ENCODE measurements at places on chromosomes 12 and 14. TPM values are rescaled to one million over a fixed set of nuclear protein-coding genes. Genes with fewer than 3 reads are reported as not detected.

DNA sequence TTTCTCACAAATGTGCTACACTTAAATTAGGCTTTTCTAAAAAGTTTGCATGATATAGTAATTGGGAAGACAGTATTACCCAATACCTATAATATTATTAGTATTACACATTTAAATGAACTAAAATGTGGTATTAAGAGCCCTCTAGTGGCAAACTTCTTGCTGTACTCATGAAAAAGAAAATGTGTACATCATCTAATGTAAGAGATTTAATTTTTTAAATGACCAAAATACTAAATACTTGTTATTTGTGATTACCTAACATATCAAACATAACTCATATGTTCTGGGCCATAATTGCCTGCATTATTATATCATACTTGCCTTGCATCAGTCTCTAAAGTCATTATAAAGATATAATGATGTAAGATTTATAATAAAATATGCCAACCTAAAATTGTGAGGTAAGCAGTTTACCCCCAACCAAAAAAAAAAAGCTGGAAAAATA is 64.2 kb downstream of the DNAI7 start:
- DNase-seq: peak; percentile 64
- no peaks in the 10 kb centered on the region for H3K4me1 ChIP-seq
- no peaks in the 10 kb centered on the region for H3K36me3 ChIP-seq
- H3K27ac ChIP-seq: no peak overlapping the region

GRCh38 chr12:6193853-6194815 is 6.1 kb upstream of the CD9 start:
- H3K4me3 ChIP-seq: no peak overlapping the region
- H3K27ac ChIP-seq: no peak overlapping the region
- H3K4me1 ChIP-seq: no peaks in the 10 kb centered on the region
- DNase-seq: peak; percentile 52

Gene LRRC9
- total RNA-seq: 2.2 TPM

Gene CNTN1
- 47.6 TPM for total RNA-seq

GRCh38 chr14:104394409-104394851 is 185.1 kb upstream of the C14orf180 start:
- no peak overlapping the region for H3K27ac ChIP-seq
- no peak for DNase-seq
- peaks cover 14% of the 10 kb centered on the region for H3K4me1 ChIP-seq
- H3K4me3 ChIP-seq: no peak overlapping the region
- no peaks in the 10 kb centered on the region for H3K27me3 ChIP-seq

DNA sequence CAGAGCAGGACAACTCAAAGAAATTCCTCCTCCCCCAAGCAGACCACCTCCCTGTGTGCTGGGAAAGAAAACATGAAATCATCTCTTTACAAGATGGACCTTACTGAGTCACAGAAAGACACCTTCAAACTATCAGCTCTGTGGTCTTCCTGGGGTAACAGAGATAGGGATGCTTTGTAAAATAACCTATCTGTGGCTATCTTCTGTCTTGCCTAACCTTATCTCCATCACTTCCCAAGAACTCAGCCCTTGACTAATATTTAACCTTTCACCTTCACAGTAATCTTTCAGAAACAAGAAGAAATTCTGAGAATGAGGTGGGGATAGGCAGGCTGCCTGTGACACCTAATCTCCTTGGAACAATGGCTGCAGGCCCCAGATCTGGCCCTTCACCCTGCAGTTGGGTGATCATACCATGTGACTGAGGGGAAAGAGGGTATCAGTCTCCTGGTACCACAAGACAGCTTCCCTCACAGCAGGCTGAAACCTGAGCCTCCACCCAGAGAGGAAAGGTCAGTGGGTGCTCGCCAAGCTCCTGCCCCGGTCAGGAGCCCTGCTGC is 27.4 kb upstream of the CEBPE start:
- peaks cover 6% of the 10 kb centered on the region for H3K4me1 ChIP-seq
- H3K27ac ChIP-seq: no peak overlapping the region
- H3K36me3 ChIP-seq: peaks cover 2% of the 10 kb centered on the region
- H3K4me3 ChIP-seq: no peak overlapping the region

DNA sequence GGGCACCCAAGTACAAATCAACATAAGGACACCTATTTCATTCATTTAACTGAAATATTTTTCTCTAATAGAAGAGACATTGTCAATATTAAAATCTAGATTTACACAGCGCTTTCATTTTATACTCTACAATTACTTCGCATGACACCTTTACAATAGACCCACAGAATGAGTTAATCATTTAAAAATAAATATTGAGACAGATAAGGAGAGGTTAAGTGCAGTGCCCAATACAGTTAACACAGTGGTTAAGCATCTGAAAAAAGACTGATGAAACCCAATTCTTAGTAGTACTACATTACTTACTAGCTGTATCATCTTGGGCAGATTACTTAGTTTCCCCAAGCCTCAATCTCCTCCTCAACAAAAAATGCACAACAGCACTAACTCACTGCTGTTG is 116.2 kb downstream of the DENND5B start:
- DNase-seq: no peak
- no peaks in the 10 kb centered on the region for H3K27me3 ChIP-seq
- H3K36me3 ChIP-seq: no peaks in the 10 kb centered on the region
- no peak overlapping the region for H3K4me3 ChIP-seq

GRCh38 chr12:115574826-115575225 is 702.7 kb downstream of the MED13L start:
- H3K27me3 ChIP-seq: no peaks in the 10 kb centered on the region
- H3K36me3 ChIP-seq: no peaks in the 10 kb centered on the region
- H3K4me1 ChIP-seq: no peaks in the 10 kb centered on the region
- H3K4me3 ChIP-seq: no peak overlapping the region
- no peak for DNase-seq
- no peak overlapping the region for H3K27ac ChIP-seq

GRCh38 chr14:32394038-32394437 is 64.9 kb downstream of the AKAP6 start:
- no peak overlapping the region for H3K4me3 ChIP-seq
- peaks cover 1% of the 10 kb centered on the region for H3K4me1 ChIP-seq
- no peak for DNase-seq
- no peaks in the 10 kb centered on the region for H3K36me3 ChIP-seq

DNA sequence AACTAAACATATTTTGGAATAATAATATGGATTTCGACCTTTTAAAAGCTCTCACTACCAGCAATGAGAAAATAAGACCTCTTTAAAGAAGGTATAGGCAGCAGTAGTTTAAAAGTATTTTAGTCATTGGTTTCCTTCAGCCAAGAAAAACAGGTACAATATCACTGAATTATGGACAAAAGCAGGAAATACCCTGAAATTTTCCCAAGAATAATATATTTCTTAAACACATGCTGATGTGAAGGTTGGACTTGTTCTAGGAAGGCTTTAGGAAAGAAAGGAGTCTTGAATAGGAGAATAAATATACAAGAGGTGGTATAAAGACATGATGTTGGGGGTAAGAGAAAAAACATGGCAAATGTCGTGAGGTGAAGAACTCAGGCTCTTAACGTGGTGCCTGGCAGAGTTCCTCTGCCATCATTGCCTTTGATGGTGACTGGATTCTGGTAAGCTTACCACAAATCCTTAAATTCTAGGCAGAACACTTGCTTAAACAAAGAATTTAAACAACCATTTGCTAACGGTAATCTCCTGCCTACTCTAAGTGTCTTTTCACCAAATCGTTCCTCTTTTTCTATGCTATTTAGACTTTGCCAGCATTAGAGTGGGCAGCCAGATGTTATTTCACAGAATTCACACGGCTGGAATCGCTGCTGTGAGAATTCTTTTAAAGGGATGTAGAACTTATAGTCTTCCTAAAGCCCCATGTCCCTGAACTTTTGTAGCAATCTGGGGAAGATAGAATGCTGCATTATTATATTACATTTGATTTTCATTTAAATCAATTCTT is 11.9 kb upstream of the NUDT4 start:
- H3K4me1 ChIP-seq: no peaks in the 10 kb centered on the region
- no peaks in the 10 kb centered on the region for H3K27me3 ChIP-seq
- H3K4me3 ChIP-seq: no peak overlapping the region
- no peaks in the 10 kb centered on the region for H3K36me3 ChIP-seq

Gene RNASE3
- total RNA-seq: not detected

Gene GZMB
- total RNA-seq: 5.1 TPM

Gene TTC6
- 34.4 TPM for total RNA-seq

DNA sequence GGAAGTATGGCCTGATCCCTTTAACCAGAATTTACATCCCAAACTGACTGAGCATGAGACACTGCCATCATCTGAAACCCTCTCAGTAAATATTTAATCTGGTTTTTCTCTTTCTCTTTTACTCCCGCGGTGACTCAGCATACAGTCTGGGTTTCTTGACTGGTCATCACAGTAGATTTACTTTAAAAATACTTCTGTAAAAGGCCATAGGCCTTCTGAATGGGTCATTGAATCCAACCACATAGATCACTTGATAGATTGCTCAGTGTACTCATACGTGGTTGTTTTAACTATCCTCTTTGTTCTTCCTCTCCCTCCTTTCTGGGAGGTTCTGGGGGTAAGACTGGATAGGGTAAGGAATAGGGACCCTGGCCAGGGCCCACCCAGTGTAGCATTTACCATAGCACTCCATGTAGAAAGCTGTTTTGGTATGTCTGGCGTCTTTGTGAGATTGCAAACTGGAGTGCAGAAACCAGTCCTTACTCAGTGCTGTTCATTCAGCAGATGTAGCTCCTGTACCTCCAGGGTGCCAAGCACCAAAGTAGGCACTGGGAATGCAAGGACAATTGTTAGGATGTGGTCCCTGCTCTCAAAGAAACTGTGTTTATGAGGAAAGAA is 165.7 kb downstream of the SRGAP1 start:
- H3K36me3 ChIP-seq: no peaks in the 10 kb centered on the region
- no peak overlapping the region for H3K27ac ChIP-seq
- H3K4me3 ChIP-seq: no peak overlapping the region
- H3K4me1 ChIP-seq: no peaks in the 10 kb centered on the region
- no peaks in the 10 kb centered on the region for H3K27me3 ChIP-seq

DNA sequence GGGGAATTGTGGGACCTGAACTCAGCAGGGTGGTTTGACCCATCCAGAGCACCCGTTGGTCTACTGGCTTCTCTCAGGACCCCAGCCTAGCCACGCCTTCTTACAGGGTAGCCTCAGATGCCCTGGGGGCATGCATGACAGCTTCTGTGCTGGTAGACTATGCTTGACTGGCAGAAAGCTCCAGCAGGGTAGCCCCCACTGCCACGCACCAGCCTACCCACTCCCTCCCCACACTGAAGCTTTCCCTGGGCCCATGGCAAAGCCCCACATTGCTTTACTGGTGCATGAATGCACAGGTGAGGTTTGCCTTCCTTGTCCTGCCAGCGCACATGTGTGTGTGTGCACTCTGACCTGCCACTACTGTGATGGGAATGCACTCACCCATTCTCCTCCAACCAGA is 772.2 kb downstream of the LRFN5 start:
- no peaks in the 10 kb centered on the region for H3K27me3 ChIP-seq
- no peak overlapping the region for H3K4me3 ChIP-seq
- H3K27ac ChIP-seq: no peak overlapping the region
- H3K36me3 ChIP-seq: no peaks in the 10 kb centered on the region

Gene TAS2R30
- 3.5 TPM for total RNA-seq

DNA sequence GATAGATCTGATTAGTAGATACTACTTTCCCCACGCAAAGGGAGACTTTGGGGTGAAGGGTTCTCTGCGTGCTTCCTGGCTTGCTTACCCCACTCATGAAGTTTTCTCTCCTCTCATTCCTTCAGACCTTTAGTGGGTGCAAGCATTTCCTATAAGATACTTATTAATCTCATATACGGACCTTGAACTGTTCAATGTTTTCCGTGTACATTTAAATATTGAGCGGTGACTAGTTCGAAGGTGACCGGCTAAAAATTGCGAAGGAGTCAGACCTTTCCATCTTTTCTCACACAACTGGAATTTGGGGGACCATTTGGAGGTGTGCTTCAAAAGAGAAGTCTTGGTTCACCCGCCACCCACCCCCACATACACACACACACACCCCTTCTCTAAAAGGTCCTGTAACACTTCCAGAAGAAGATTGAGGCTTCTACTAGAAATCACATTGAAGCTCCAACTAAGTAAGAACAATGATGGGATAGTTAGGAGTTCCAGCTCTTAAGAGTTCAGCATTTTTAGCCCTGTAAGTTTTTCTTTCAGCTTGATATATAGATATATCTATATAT is 6.1 kb upstream of the FOXG1 start:
- peaks cover 96% of the 10 kb centered on the region for H3K27me3 ChIP-seq
- peaks cover 1% of the 10 kb centered on the region for H3K4me1 ChIP-seq
- H3K36me3 ChIP-seq: no peaks in the 10 kb centered on the region
- H3K27ac ChIP-seq: no peak overlapping the region
- no peak for DNase-seq

Gene KLRD1
- total RNA-seq: 5.2 TPM

DNA sequence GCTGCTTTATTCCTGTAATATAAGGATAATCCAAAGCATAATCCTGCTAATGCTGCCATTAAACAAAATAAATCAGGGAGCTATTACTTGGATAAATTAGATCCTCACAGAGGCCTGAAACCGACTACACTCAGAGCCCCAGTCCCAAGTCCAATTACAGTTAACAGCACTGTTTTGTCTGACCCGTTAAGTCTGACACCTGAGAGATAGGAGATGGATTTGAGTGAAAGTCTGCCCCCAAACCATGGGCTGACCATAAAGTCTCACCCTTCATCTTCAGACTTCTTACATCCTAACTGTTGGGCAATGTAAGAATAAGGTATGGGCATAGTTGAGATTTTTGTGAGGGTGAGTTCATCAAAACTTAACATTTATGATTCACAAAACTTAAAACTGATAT is 181.7 kb downstream of the PLCZ1 start:
- no peaks in the 10 kb centered on the region for H3K4me1 ChIP-seq
- no peaks in the 10 kb centered on the region for H3K27me3 ChIP-seq
- H3K4me3 ChIP-seq: no peak overlapping the region
- DNase-seq: no peak
- no peak overlapping the region for H3K27ac ChIP-seq

DNA sequence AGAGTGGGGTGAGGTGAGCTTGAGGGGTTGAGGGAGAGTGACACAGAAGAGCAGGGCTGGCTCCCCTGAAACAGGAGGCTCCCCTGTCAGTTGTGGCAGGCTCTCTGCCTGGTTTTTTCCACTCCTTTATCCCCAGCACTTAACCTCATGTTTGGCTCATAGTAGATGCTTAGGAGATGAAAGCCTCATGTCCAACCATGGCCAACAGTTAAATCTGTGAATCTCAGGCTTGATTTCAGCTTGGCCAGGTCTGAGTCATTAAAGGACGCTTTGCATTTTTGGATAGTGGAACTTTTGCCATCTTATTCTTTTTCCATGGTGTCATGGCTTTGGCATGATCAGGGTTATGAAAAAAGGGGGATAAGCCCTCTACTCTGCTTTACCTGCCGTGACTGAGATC is 117.2 kb downstream of the CACNA1C start:
- H3K36me3 ChIP-seq: no peaks in the 10 kb centered on the region
- peak overlapping the region; percentile 89 for H3K27ac ChIP-seq
- H3K4me1 ChIP-seq: peaks cover 28% of the 10 kb centered on the region

Gene RTL1
- 0.09 TPM for total RNA-seq

DNA sequence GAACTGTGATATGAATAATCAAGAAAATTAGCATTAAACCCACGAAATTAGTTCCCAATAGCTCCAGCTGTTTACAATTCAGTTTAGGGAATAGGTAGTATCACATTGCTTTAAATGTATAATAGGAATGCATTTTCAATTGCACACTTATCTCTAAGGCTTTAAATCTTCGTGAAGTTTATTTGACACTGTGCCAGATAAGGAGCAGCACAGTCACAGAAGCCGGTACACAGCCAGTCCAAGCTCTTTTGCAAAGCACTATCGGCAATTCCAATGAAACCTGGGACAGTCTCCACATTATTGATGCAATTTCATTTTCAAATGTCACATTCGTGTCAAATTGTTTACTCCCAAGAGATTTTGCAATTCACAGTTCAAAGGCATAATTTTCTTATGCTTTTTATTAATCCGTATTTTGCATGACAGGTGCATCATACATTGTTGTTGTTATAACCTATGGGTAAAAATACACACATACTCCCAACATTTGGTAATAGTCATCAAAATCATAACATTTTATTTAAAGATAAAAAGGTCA is 602.8 kb downstream of the RPS29 start:
- H3K36me3 ChIP-seq: no peaks in the 10 kb centered on the region
- DNase-seq: no peak
- H3K4me3 ChIP-seq: no peak overlapping the region

Gene GPR137C
- total RNA-seq: 0.71 TPM

Measured in lung (tissue), 17 donors.